HFF-Myc (cell line): ENCODE measurements at places on chromosomes 4 and X.

- DNase-seq, result peak; percentile 80
These were observed at the start of gene ALPK1 for GRCh38 chr4:112296949-112297880. TSS of gene ALPK1 (plus strand) at chr4:112297369.

DNA sequence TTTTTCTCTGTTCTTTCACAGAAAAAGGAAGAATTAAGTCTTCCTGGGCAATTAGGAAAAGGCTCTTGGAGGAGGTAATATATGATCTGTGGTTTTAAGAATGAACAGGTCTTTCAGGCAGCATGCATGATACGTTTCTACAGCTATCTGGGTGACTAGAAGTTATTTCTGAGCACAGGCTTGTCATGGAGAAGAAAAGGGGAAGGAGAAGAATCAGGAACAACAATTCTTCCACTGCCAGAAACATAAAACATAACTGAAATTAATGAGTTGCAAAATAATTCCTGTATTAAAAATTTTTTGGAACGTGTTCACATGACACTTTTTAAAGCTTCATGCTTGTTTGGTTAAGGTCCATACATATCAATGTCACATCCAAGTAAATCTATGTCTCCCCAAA is 17.7 kb upstream of the STIM2 start:
- DNase-seq, result no peak

DNA sequence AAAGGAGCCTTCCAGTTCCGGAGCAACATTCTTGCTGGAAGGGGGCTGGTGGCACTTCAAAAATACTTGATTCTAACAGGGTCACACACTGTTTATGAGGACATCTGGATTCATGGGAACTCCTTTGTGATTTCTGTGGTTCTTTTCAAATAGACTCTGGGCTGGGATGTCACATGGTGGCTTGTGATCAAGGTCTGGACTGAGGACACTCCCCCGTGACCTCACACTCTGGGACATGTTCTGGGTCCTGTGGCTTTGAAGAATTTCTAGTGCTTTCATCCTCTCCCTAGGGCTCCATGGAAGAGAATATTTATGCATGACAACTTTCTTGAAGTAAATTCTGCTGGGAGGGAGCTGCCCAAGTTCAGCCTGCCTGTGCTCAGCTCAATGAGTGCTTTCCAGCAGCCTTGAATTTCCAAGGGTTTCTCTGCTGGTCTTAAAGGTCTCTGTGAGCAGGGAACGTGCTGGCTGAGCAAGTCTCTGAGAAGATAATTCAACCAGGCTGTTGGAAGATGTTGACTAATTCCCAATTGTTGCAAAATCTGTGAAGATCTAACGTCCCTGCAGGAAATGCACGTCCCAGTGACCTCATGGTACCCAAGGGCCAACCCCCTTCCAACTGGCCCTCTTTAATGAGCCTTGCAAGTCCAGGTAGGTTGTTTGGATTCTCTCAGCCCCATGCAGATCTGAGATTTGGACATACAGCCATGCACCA is 36.3 kb downstream of the GPR143 start:
- DNase-seq, result no peak

DNA sequence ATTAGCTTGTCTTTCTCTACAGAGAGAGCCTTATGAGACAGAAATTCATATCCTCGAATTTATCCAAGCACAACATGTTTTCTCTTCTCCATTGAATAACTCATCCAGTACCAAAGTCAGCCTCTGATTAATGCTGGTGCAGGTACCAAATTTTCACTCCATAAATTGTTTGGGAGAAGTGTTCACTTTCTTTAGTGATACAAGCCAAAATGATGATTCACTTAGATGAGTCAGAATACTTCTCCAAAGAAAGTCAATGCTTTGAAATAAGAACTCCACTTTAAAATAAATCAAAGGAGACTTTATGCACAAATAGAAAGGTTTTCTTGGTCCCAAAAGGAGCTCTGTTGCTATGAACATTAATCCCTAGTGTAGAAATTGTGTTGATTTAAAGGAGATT is 60.2 kb downstream of the MAOB start:
- no peak for DNase-seq

- no peak for DNase-seq
These were observed 39.3 kb upstream of the WWC2 start for GRCh38 chr4:183059797-183060196.

DNA sequence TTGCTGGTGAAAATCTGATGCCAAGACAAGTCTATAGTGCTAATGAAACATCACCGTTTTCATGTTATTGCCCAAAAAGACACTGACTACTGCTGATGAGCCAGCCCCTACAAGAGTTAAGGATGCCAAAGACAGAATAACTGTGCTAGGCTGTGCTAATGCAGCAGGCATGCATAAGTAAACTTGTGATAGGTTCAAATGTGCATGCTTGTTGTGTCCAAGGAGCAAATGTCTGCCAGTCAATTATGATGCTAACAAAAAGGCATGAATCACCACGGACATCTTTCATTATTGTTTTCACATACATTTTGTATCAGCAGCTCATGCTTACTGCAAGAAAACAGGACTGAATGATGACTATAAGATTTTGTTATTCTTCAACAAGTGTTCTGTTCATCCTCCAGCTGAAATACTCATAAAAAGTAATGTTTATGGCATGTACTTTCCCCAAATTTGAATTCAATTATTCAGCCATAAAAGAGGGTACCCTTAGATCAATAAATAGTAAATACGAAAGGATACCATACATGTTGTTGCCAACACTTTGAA is 306.9 kb upstream of the ARSJ start:
- no peak for DNase-seq

GRCh38 chr4:26780539-26780938 is 80.1 kb upstream of the STIM2 start:
- peak; percentile 54 for DNase-seq

- no peak for DNase-seq
These were observed 87.2 kb upstream of the MYOZ2 start for GRCh38 chr4:119048446-119048845.

DNA sequence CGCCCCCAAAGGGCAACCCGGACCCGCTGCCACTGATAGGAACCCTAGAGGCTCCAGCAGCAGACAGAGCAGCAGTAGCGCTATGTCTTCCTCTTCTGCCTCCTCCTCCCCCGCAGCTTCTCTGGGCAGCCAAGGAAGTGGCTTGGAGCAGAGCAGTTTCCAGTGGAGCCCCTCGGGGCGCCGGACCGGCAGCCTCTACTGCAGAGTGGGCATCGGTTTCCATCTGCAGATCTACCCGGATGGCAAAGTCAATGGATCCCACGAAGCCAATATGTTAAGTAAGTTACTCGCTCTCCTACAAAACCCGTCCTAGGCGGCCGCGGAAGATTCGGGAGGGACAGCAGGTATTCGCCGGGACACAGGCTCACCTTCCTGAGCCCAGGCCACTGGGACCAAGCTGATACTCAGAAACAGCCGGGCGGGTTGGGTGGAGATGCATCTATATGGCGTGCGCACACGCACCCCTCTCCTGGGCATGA is 477 bp downstream of the FGF5 start:
- no peak for DNase-seq

DNA sequence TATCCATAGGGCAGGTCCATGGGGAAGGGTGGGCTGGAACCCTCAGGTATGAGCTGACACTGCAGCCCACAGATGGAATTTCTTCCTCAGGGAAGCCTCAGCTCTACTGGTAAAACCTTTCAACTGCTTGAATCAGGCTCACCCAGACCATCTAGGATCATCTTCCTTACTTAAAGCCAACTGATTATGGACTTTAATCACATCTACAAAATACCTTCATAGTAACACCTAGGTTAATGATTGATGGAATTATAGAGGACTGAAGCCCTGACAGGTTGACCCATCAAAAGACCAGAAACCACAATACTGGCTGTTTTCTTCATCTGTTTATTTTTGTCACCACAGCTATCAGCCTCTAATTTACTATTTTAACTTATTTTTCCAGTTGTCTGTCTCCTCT is 188.9 kb upstream of the BOD1L1 start:
- no peak for DNase-seq

- no peak for DNase-seq
These were observed 15.0 kb downstream of the GAB3 start for GRCh38 chrX:154735695-154736393.

DNA sequence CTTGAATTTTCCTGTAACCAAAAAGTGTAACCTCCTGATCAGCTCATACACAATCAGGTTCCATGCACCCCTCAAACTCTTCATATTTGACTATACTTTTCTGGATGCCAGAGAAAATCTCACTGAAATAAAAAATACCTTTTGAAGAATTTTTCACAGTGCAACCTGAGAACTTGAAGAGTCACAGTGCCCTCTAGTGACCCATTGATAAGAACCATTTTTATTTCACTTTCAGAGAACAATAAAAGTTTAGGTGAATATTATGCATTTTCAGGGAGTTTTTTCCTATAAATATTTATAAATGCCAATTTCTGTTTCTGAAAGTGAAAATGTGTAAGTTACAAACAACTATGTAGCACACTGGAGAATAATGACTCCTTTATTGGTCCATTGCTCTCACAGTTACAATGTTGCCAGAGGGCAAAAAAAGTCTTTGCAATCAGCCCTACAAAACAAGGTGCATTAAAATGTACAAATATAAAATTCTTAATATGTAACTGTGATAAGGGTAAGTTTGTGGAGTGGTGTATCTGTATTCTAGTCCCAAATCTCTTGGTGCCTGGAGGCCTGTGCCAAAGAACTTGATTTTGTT is 153.6 kb upstream of the INTU start:
- peak; percentile 20 for DNase-seq

DNA sequence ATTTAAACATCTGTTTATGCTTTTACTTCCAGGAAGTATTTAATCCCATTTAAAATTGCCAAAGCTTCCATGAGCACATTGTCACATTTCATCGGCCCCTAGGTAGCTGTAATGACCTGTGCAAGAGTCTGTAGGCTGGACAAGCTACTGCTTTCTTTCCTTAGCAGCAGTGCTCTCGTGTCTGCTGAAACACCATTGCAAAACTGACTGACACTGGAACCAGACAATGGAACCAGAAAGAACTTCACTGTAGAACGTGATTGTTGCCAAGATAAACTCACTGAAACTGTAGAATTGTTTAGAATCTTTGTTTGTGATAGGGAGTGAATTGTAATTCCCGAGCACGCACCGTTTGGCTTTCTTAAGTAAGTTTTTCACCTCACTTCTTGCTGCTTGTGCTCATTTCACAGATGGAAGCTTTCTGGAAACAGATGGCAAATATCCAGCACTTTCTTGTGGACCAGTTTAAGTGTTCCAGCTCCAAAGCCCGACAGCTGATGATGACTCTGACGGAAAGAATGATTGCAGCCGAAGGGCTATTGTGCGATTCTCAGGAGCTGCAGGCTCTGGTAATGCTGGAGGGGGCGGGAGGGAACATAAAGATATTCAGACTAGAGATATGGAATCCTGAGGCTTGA is 36.9 kb downstream of the EVC start:
- peak; percentile 85 for DNase-seq

DNA sequence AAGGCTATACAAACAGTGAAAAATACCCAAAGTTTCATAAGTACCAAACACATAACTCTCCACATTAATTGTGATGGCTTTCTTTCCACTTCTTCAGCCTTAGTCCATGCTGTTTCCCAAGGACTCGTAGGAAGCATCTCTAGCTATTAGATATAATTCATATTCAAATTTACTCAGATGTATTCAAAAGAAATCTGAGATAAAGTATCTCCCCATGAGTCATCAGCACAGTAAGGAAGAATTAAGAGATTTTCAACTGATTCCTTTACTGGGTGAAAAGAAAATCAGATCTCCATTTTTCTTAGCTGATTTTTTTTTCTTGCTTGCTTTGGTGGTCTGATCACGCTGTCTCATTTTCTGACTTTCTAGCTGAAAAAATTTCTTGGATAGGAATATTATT is 71.7 kb downstream of the MID1 start:
- no peak for DNase-seq

DNA sequence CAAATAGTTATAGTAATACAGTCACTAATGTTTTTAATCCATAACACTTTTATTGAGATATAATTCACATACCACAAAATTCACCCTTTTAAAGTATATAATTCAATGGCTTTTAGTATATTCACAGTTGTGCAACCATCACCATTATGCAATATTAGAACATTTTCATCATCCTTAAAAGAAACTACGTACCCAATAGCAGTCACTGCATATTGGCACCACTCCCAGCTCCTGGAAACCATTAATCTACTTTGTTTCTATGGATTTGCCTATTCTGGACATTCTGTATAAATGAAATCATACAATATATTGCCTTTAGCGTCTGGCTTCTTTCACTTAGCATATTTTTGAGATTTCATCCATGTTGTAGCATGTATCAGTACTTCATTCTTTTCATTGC is 99.3 kb downstream of the AMMECR1 start:
- no peak for DNase-seq

- DNase-seq, result no peak
These were observed 370.5 kb upstream of the ANXA10 start for GRCh38 chr4:167721617-167722486.

DNA sequence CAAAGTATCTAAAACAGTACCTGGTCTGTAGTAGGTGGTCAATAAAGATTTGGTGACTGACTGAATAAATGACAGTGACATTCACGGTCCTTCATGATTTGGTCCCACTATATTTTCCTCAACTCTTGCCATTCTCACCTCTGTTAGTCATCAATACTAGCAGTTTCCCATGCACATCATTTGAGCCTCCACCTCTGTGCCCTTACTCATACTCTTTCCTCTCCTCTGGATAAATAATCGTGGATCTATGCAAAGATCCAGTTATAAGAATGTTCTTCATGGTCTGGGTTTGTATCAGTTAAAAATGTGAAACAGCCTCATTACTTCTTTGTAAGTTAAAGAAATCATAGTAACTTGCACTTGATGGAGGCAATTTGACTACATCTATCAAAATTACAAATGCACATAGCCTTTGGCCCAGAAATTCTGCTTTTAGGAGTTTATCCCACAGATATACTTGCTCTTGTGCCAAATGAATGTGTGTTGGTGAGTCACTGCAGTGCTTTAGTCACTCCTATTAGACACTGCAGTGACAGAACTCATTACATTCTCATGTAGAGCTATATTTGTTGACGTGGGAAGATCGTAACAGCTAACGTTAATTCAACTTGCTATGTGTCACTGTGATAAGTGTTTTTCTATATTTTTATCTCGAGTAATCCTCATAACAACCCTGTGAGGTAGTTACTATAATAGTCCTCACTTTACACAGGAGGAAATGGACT is 121.9 kb upstream of the SMIM10 start:
- peak; percentile 12 for DNase-seq

DNA sequence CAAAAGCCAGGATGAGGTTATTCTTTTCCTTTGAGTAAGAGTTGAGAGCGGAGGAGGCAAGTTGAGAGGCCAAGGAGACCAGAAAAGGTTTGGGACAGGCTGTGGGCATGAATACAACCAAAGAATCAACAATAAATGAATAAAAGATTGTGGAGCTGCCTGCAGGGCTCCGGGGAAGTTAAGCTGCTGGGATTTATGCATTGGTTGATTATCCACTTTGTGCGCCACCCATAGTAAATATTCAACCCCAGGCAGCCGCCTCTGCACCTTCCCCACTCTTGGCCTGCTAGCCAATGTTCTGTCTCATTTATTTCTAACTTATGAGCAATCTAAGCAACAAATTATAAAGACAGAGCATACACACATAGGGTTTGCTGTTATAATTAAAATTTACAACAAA is 28.2 kb upstream of the IGSF1 start:
- DNase-seq, result no peak

DNA sequence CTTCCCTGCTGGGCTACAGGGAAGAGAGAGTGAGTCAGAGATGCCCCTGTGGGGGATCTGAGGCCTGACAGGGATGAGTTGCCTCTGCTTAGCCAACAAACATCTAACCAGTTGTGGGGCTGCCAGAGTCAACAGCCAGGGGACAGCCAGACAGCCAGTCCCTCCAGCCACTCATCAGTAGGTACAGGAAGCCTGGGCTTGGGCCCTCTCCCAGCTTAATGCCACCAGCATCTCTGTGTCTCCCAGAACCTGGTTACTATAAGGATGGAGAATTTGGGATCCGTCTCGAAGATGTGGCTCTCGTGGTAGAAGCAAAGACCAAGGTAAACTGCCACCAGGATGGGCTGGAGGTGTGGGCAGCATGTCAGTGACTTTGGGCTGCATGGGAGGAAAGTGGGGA is 17.3 kb upstream of the SASH3 start:
- no peak for DNase-seq
